Activated CD4-positive, alpha-beta T cell treated with anti-CD3 and anti-CD28 coated beads, Interleukin-2, amount 50 U/mL, for 48 hours (primary cell): ENCODE measurements at places on chromosomes 3 and 15.
A peak's percentile ranks its signal among the peaks of the same experiment; 100 is the strongest.

GRCh38 chr3:163664466-163664865 lies 1413.8 kb downstream of the SI start:
- no peak for DNase-seq

GRCh38 chr15:80695099-80695910 lies at the start of gene ABHD17C:
Gene ABHD17C, plus strand, starts transcription at chr15:80695310. Its CDS starts 120 bp downstream, at chr15:80695430.
- DNase-seq: peak; percentile 40

- peak; percentile 9 for DNase-seq
Observed at GRCh38 chr3:139629033-139629432, 48.7 kb downstream of the NMNAT3 start.

DNA sequence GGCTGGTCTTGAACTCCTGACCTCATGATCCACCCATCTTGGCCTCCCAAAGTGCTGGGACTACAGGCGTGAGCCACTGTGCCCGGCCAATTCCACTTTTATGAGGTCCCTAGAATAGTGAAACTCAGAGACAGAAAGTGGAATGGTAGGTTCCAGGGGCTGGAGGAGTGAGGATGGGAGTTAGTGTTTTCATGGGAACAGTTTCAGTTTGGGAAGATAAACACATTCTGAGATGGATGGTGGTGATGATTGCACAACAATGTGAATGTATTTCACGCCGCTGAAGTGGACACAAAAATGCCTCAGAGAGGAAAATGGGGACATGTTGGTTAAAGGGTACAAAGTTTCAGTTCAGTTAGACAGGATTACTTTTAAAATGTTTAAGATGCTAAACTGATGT lies 22.5 kb upstream of the HDAC11 start:
- DNase-seq: no peak

DNA sequence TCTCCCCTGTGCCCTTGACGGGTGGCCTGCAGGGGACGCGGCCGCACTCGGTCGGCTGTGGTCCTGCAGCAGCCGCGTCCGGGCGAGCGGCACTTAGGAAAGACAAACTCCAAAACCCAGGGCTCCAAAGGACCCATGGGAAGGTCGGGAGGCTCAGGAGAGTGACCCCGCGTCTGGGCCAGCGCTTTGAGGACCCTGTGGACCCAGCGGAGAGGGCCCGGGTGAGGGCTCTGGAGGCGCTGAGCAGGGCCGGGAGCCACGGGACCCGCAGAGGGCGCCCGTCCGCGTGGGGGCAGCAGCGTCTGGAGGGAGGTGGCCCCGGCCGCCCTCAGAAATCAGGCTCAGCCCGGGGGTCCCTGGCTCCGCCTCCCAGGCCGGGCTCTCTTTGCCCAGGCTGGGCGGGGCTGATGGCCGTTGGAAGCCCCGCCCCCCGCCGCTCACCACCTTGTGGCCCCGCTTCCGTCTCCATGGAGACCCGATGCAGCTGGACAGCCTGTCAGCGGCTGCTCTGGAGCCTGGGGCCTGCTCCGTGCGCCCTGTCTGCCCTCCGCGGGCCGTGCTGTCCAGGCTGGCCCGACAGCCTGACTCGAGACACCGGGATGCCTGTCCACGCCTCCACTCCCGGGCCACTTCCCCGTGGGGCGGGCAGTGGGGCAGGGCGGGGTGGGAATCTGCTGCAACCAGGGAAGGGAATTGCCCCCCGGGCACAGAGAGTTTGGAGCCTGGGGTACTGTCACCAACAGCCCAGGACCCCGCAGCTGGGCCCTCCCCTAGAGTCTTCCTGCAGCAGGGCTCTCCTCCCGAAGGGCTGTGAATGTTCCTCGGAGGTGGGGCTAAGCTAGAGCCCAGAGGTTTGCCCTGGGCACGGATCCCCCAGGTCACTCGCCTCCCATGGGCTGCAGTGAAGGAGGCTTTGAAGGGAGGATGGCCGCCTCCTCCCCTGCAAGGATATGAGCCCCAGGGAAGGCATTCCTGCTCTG lies 34.8 kb upstream of the RPL32 start:
- peak; percentile 16 for DNase-seq

DNA sequence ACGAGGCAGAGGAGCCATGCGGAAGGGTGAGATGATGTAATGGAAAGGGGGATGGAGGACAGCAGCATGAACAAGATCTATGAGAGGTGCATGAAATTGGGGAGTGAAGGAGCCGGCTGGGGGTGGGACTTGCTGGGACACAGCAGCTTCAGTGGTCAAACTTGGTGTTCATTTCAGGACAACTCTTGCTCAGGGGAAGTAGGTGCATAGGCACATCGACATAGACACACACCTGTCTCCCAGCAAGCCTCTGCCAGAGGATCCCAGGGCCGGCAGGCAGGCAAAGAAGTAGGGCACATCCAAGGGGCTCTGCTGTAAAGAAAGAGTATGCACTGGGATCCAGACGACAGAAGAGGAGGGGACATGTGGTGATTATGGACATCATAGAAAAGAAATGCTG lies 113.1 kb upstream of the NR2E3 start:
- no peak for DNase-seq

- no peak for DNase-seq
Observed at GRCh38 chr3:150738688-150739087, 24.3 kb downstream of the SIAH2 start.
